ENCODE measurements at places on chromosomes 12 and 14. TPM values are rescaled to one million over a fixed set of nuclear protein-coding genes. Genes with fewer than 3 reads are reported as not detected.

GLRX5 gene
- total RNA-seq = 34.7 TPM

GRCh38 chr14:50232276-50232642 is 881 bp upstream of the SOS2 start:
- peaks cover 17% of the 10 kb centered on the region for H3K4me1 ChIP-seq
- H3K27me3 ChIP-seq = no peaks in the 10 kb centered on the region
- peaks cover 13% of the 10 kb centered on the region for H3K36me3 ChIP-seq

GRCh38 chr12:42786400-42787148 is 197.0 kb upstream of the PRICKLE1 start:
- no peak for DNase-seq
- peaks cover 2% of the 10 kb centered on the region for H3K27me3 ChIP-seq
- no peaks in the 10 kb centered on the region for H3K4me1 ChIP-seq
- H3K27ac ChIP-seq = no peak overlapping the region
- H3K4me3 ChIP-seq = no peak overlapping the region

OLR1 gene
- total RNA-seq = not detected
